ENCODE measurements at places on chromosomes 13 and 19.

GRCh38 chr13:97802213-97802612 lies 151.3 kb upstream of the IPO5 start:
- DNase-seq: no peak

DNA sequence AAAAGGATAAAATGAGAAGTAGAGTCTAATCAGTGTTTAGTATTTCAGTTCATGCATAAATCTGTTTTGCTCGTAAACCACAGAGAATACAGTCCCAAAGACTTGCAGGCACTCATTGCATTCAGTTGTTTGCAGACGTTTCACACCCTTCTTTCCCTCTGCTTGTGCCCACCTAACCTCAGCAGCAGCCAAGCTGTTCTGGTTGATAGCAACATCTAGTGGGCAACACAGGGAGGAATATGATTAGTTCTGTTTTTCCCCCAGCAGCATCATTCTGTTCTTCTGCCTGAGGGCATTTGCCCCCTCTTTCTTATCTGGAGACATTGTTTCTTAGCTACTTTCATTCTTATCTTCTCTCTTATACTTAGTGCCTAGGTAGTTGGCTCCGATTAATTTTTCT lies 135.6 kb downstream of the PAN3 start:
- no peak for DNase-seq

GRCh38 chr19:47372603-47373002 lies 23.5 kb downstream of the DHX34 start:
- no peak for DNase-seq

- no peak for DNase-seq
Observed at GRCh38 chr19:54653181-54653809, 9.5 kb upstream of the LILRB4 start.

DNA sequence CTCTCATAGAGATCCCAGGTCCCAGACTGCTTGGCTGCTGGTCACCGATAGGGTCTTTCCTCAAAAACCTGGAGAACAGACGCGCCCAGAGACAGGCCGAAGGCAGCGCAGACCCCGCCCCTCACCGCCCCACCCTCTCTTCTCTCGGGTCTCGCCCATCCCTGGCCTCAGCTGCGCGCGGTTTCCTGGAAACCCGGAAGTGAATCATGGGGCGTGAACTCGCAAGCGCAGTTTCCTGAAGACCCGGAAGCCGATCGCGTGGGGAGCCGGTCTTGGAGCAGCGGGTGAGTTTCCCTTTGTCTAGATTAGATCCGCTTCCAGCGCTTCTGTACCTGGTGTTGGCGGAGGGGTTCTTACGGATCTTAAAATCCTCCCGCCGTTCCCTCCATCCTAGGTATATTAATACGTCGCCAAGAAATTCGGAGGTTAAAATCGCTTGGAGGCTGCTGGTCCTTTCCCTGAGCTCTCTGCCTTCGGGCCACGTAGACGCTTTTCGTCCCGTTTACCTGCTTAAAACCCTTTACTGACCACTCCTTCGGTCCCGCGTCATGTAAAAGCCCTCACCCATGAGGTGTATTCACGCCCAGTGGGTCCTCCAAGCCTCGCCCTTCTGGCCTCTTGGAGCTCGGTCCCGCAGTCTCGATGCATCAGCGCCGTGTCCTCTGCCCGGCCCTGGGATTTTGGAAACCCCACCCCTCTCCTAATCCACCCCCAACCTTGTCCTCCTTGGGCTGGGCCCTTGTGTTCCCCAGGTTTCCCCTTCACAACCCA lies at the start of gene ZNF578:
Gene ZNF578 (plus strand): TSS at position 230 of the 771 bp plus-strand sequence. CDS start 48,293 bp downstream, outside the sequence.
- peak; percentile 86 for DNase-seq

DNA sequence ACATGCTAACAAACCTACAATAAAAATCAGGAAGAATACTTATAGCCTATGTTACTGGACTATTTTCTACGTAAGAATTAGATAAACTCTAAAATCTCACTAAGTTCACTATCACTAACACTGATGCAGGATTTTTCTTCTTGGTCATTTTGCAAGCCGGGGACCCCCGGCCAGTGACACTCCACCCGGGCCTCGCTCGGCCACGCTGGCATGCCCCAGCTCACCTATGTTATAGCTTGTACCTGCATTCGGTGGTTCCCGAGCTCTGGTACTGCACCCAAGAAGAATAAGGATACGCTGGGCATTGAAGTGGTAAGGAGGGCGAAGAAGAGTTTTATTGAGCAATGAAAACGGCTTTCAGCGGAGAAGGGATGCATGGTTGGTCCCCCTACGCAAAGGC lies 245.3 kb upstream of the NBEA start:
- no peak for DNase-seq

DNA sequence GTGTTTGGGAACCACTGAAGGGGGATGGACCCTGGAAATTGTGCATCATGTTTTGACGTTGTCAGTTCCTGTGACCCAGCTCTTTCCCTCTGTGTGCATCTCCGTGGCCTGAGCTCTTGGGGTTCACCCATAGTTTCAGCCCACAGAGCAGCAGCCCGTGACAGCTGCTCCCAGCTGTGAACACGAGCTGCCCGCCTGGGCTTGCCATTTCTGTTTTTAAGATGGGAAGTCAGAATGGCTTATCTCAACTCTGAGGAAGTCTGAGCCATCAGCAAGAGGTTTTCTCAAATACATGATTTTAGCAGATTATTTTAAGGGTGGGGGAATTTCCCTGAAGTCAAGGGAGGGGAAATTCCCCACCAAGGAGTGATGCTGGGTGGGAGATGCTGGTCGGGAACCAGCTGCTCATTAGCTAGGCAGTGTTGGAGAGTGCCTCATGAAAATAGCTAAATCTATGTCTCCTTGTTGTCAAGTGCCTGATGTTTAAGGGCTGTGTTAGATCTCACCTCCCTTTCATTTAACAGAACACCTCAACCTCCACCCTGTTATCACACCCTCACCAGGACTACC lies 34.8 kb upstream of the C1QTNF9 start:
- DNase-seq: peak; percentile 70

GRCh38 chr13:112596235-112596634 lies 8.3 kb upstream of the TUBGCP3 start:
- DNase-seq: no peak

DNA sequence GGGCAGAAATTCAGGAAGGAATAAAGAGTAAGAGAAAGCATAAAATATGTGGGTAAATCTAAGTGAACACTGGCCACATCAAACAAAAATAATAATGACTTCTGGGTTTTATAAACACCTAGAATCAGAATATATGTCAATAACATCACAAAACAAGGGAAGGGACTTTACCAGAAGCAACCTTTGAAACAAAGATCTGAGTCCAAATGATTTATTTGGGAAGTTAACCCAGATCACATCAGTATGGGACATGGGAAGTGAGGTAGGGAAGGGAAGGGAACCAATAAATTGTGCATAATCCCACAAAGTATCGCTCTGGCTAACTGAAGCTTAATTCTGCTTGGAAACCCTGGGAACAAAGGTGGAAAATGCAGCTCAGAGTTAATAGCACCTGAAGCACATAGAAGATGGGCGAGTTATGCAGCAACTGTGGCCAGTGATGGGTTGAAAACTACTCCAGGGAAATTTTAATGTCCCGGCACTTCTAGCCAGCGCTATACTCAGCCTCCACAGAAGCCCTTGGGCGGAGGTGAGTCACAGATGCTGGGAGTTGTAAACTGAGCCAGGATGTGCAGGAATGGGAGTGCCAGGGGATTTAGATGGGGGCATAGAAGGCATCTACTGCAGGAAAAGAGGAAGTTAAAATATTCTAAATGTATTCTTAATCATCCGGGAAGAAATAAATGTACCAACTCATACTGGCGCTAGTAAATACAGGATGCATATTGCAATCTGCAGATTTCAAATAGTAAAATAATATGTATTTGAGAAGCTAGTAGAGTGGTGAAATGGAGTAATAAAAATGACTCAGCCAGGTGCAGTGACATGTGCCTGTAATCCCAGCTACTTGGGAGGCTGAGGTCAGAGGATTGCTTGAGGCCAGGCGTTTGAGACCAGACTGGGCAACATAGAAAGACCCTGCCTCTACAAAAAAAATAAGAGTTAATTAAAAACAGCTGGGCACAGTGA lies 34.2 kb upstream of the CEBPG start:
- no peak for DNase-seq

GRCh38 chr13:59877933-59878332 lies 285.8 kb downstream of the DIAPH3 start:
- no peak for DNase-seq

- no peak for DNase-seq
Observed at GRCh38 chr13:29059800-29060199, 239.7 kb downstream of the MTUS2 start.

Measured in cardiac septum (tissue), 1 donor.